ENCODE measurements at places on chromosomes 7 and 10.

GRCh38 chr10:110420401-110421193 is 77.1 kb upstream of the DUSP5 start:
- DNase-seq: no peak

DNA sequence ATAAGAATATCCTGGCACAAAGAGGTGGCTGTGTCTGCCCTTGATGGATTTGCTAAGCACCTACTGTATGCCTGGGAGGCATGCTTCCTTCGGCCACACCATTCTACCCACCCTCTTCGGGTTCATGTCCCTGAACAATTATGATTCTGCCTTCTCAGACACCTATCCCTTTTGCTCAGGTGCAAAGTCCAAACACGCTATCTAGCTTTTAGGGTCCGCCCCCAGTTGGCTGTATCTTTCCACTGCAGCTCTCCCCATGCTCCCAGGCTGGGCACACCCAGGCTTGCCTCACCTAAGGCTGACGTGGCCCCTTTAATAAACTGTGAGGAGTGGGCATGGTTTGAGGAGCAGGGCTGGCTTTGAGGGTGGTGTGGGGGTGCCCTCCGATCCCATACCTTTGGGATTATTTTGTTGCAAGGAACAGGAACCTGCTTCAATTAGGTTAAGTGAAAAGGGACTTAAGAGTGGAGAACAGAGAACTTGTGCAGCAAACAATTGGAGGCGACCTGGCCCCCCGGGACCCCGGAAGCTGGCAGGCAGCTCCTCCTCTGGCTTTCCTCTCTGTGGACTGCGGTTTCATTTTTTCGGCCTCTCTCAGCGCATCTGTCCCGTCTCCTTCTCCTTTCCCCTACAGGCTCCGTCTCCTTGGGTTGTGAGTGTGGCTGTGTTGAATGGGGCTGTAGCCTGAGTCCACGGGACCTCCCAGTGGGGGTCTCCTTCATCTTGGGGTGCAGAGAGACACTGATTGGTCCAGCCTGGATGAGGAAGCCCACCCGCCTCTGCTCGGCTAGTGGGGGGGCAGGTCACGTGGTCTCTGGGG is 3.8 kb downstream of the CLIP2 start:
- no peak for DNase-seq

DNA sequence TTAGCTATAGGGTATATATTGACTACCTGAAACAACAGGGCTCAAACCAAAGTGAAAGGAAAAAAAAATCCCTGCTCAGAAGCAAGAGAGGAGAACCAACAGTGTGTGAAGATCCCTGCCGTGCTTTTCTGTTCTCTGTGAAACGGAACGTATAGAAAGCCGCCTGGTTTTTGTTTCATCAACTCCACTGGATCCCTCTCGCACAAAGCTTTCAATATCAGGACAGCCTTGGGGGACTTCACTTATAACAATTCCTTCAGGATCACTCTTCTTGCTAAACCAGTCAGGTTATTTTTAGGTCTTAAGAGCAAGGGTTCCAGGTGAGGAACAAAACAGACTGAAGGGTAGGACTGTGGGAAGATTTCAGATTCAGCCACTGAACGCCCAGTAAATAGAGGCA is 151.1 kb upstream of the CACNA2D1 start:
- DNase-seq: no peak

DNA sequence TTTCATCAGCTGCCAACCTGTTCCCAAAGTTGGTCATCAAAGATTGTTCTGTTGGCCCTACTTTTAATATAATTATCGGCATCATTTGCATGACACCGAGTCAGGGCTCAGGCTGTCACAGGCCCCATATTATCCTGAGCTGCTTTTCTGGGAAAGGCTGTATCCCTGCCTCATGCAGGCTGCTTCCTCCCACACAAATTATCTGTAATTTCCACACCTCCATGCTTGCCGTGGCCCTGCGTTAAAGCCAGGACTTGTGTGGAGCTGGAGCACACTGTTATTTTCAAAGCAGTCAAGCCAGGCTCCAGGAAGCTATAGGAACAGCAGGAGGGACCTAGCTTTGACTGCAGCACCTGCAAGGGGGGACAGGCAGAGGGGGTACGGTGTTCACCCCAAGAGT is 5.4 kb upstream of the ADCYAP1R1 start:
- DNase-seq: no peak

DNA sequence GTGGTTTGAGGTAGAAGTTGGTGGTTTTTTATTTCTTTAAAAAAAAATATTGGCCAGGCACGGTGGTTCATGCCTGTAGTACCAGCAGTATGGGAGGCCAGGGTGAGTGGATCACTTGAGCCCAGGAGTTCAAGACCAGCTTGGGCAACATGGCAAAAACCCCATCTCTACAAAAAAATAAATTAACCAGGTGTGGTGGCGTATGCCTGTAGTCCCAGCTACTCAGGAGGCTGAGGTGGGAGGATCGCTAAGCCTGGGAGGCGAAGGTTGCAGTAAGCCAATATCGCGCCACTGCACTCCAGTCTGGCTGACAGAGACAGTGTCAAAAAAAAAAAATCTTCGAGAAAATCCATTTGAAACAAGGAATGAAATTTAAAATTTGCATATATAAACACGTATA is 1.1 kb downstream of the IL2RA start:
- DNase-seq: no peak

DNA sequence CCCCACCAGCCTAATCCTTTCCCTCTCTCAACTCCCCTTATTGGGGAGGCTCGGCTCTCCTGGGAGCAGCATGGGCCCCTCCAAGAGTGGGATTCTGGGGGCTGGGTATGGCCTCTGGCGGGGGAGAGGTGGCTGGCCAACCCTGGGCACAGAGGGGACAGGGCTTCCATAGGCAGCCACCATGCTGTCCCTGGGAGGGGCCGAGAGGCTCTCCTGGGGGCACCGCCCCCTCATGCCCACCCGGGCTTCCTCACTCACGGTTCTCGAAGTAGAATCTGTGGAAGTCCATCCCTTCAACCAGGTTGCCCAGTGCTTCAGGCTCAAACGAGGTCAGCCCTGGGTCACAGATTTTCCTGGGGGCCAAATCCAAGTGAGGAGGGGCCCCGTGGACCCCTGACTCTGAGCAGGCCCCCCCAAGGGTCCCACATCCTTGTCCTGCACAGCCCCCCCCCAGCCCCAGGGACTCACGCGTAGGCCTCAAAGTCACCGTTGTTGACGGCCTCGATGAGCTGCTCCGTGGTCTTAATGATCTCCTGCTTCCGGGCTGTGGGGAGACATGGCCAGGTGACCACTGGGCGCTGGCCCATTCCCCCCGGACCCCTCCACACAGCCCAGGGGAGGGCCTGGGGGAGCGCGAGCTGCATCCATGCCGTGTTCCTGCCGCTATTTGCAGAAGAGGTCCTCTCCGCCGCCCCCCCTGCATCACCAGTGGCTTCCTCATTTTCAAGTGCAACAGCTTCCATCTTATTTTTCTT is 19.8 kb downstream of the YKT6 start:
- no peak for DNase-seq

DNA sequence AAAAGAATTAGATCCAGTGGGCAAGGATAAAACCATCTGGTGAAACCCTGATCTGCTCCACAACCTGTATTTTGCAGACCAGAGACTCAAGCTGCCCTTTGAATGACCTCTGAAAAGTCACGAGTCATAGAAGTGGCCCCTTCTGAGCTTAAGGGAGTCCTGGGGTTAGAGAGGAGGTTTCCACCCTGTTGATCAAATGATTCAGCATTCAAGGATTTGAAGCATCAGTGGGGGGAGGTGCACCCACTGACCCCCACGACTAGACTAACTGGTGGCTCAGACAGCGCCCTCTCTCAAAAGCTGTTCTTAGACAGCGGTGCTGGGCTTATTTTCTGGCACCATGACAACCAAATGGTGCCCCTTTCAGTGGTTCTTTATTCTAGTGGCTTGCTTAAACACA is 44.3 kb downstream of the PLCE1 start:
- no peak for DNase-seq

DNA sequence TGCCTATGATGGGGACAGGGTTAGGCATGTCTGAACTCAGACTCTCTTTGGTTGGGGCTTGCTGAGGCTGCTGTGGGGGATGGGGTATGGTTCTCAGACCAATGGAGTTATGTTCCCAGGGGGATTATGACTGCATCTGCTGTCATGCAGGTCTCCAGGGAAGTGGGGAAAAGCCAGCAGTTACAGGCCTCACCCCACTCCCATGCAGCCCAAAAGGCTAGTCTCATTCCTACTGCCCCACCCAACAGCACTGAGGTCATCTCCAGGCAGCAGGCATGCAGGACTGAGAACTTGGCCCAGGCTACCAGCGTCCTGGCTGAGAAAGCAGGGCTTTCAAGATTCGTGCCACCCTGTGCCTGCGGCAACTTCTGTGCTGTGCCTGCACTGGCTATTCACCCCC is 373.3 kb downstream of the HTR7 start:
- no peak for DNase-seq

DNA sequence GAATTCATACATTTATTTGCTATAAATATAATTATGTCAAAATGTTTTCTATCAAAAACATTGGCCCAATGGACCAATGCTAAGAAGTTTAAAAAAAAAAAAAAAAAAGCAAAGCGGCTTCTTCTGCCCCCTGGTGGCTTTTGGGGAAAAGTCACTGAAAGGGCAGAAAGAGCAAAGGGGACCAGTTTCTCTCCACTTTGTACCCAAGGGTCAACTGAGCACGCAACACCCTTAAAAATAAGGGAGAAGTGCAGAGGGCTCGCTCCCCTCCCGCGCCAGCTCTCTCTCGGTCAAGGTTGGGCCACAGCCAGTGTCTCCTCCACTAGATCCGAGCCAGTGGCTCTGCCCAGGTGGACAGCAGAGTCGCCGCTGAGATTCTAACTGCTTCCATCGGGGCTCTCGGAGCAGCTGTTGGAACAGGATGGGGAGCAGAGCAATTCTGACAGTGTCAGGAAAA is 136.4 kb upstream of the FGFR2 start:
- DNase-seq: no peak

- no peak for DNase-seq
These were observed 86.9 kb downstream of the MPP7 start for GRCh38 chr10:28215930-28216329.

All from activated T-helper 1 cell treated with Interleukin-2 at 50 U/mL for 16 hours (primary cell).